ENCODE measurements at places on chromosomes 11 and 22. TPM values are rescaled to one million over a fixed set of nuclear protein-coding genes. Genes with fewer than 3 reads are reported as not detected.

SNX32 gene
- total RNA-seq, result 4.6 TPM

ALG8 gene
- total RNA-seq, result 47.9 TPM

PGA3 gene
- total RNA-seq, result not detected

- DNase-seq, result no peak
These were observed 44.6 kb downstream of the LIF start for GRCh38 chr22:30201945-30202344.

- DNase-seq, result no peak
These were observed 230.0 kb downstream of the SOX6 start for GRCh38 chr11:16126362-16126761.

GRCh38 chr22:34765115-34765514 is 300.8 kb upstream of the ISX start:
- DNase-seq, result no peak

DNA sequence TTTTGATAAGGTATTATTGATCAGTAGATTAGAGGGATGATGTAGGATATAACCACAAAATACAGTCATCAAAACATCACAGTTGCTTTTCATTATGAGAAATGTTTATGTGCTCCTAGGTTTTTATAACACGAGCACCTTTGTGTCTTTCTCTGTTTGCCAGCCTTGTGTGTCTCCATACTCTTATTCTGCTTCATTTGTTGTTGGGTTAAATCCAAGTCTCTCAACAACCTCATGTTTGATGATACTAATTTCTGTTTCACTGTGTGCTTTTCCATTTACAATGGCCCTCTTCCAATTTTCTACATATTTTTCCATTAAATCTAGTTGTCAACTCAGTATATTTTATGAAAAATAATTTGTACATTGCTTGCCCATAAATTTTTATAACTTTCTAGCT is 107.7 kb upstream of the POU2AF2 start:
- no peak for DNase-seq

GRCh38 chr11:87740968-87741367 is 434.3 kb downstream of the RAB38 start:
- no peak for DNase-seq
